ENCODE measurements at places on chromosomes 6 and 20. TPM values are rescaled to one million over a fixed set of nuclear protein-coding genes. Genes with fewer than 3 reads are reported as not detected.

- no peak for DNase-seq
- no peak overlapping the region for H3K27ac ChIP-seq
- no peak overlapping the region for H3K4me3 ChIP-seq
- H3K4me1 ChIP-seq: no peaks in the 10 kb centered on the region
- no peaks in the 10 kb centered on the region for H3K27me3 ChIP-seq
- H3K36me3 ChIP-seq: no peaks in the 10 kb centered on the region
These were observed 25.7 kb upstream of the KLHL31 start for GRCh38 chr6:53691252-53691651.

DNA sequence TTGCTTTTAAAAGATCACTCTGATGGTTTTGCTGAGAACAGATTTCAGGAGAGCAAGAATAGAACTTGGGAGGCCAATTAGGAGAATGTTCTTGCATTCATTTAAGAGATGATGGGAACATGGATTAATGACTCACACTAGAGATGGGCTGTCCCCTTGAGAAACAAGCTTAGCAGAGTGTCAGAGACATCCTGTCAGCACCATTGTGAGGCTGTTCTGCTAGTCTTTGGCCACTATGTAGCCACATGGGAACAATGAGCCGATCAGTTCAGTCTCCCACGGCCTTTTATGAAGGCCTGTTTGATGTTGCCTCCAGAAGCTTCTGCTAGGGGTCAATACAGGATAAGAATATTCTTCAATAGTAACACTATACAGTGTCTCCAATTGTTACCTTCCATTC is 113.0 kb upstream of the EYA4 start:
- H3K4me1 ChIP-seq: no peaks in the 10 kb centered on the region
- H3K4me3 ChIP-seq: no peak overlapping the region
- no peak for DNase-seq
- H3K27me3 ChIP-seq: no peaks in the 10 kb centered on the region

DNA sequence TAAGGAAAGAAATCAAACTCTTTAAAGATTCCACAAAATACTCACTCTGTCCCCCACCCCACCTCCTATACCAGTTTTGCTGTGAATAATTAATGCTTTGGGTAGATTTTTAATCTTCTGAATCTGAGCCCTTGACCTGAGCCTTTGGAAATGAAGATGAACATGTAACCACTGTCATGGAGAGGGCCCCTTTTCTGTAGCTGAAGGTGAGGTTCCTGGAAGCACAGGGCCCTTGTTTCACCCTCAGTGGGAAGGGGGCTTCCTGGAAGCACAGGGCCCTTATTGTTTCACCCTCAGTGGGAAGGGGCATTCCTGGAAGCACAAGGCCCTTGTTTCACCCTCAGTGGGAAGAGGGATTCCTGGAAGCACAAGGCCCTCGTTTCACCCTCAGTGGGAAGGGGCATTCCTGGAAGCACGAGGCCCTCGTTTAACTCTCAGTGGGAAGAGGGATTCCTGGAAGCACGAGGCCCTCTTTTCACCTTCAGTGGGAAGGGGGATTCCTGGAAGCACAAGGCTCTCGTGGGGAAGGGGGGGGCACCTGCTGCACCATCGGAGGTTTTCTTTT is 75.7 kb downstream of the DACT2 start:
- no peaks in the 10 kb centered on the region for H3K36me3 ChIP-seq
- H3K4me3 ChIP-seq: no peak overlapping the region
- DNase-seq: no peak
- H3K27me3 ChIP-seq: no peaks in the 10 kb centered on the region
- no peak overlapping the region for H3K27ac ChIP-seq

DNA sequence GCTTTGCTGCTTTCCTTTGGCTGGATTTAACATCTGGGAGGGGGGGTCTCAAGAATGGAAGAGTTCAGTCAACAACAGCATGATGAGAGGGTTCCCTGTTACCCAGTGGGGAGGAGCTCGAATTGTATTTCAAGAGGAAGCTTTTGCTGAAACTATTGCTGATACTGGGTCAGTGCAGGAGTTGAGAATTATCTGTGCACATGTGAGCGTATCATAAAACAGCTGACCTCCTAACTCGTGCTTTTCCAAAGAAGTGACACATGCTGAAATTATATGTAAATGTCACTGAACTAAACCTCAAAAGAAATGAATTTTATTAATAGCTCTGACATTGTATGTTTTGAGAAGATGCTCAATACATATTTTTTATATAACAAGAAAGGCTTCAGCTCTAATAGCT is 96.3 kb downstream of the PHF3 start:
- H3K27ac ChIP-seq: no peak overlapping the region
- no peak overlapping the region for H3K4me3 ChIP-seq
- no peaks in the 10 kb centered on the region for H3K4me1 ChIP-seq
- no peak for DNase-seq
- no peaks in the 10 kb centered on the region for H3K27me3 ChIP-seq
- no peaks in the 10 kb centered on the region for H3K36me3 ChIP-seq

DNA sequence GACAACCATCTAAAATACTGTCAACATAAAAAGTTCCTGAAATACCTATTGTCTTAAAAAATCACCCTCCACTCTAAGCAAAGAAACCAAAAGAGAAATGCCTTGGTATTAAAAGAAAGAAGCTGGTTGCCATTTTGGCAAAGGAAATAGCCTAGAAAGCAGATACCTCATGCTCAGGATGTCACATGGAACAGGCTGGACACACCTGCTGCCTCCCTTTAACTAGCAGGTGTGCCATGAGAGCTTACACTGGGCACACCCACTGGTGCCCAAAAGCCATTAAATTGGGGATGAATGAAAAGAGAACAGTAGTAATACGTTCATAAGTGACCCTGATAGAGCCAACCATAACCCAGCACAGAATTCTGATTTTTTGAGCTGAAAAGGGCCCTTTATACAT is 1.5 kb downstream of the SLC23A2 start:
- H3K27ac ChIP-seq: no peak overlapping the region
- H3K36me3 ChIP-seq: no peaks in the 10 kb centered on the region
- no peaks in the 10 kb centered on the region for H3K27me3 ChIP-seq
- DNase-seq: no peak
- peak overlapping the region; percentile 80 for H3K4me3 ChIP-seq

DNA sequence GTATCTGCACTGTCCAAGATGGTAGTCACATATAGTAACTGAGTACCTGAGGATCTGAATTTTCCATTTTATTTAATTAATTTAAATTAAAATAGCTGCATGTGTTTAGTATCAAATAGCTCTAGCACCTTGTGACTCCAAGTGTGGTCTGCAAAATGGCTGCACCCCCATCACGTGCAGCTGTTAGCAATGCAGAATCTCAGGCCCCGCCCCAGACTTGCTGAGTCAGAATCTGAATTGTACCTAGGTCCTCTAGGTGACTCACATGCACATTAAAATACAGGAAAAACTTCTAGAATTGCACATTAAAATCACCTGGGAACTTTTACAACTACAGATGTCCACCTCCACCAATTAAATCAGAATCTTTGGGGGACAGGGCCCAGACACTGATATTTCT is 19.2 kb upstream of the FAM83C start:
- H3K27ac ChIP-seq: peak overlapping the region; percentile 64
- no peak overlapping the region for H3K4me3 ChIP-seq
- no peak for DNase-seq
- peaks cover 43% of the 10 kb centered on the region for H3K4me1 ChIP-seq
- no peaks in the 10 kb centered on the region for H3K27me3 ChIP-seq
- no peaks in the 10 kb centered on the region for H3K36me3 ChIP-seq

DNA sequence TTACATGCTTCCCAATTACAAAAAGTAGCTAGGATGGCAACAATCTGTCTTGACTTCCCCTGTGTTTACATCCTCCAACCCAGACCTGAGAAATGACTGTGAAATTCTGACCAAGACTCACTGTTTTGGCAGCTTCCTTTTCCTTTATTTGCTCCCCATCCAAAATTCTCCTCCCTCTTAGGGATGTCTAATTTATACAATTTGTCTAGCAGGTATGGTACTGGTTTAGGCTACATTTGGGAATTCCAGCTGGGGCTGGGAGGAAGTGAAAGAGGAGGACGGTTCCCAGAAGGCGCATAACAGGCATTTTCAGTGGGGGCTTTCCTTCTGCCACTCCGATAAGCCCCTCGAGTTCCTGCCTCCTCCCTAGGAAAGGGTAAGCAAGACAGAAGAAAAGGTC is 231.5 kb upstream of the BTBD3 start:
- H3K4me3 ChIP-seq: no peak overlapping the region
- no peak for DNase-seq
- no peak overlapping the region for H3K27ac ChIP-seq

The BTNL2 gene
- not detected for polyA plus RNA-seq

The TRIM38 gene
- polyA plus RNA-seq: 0.62 TPM
